ENCODE measurements at places on chromosomes 11 and 22.

- peak overlapping the region; percentile 11 for H3K4me3 ChIP-seq
- peaks cover 7% of the 10 kb centered on the region for H3K4me1 ChIP-seq
- H3K36me3 ChIP-seq, result no peaks in the 10 kb centered on the region
- no peak for DNase-seq
- H3K27ac ChIP-seq, result peak overlapping the region; percentile 61
Measured at GRCh38 chr11:75547617-75548058, 14.4 kb upstream of the SERPINH1 start.

DNA sequence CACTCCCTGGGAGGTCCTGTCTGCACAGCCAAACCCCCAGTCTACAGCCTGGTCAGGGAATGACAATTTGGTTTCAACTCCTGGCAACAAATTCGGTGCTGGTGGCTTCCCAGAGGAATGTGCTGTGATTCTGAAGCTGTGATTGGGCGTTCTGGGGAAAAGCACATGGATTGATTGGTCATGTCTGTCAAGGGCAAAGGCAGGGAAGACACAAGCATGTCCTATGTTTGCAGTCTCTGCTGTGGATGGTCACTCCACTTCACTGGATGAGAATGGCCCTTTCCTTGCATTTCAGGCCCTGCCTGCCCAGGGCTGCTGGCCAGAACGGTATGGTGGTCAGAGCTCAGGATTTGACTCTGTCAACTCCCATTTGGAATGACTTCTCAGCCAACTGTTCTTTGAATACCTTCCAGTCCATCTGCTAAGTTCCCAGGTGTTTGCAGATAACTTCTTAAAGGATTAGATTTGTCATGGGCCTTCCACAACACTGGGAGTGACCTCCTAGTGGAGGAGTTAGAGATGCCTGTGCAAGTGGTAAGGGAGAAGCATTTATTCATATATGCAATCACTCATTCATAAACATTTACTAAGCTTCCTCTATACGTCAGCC is 42.7 kb downstream of the SGSM1 start:
- no peak overlapping the region for H3K27ac ChIP-seq
- no peak for DNase-seq
- H3K36me3 ChIP-seq, result no peaks in the 10 kb centered on the region
- no peaks in the 10 kb centered on the region for H3K4me1 ChIP-seq
- H3K27me3 ChIP-seq, result peaks cover 35% of the 10 kb centered on the region

- no peaks in the 10 kb centered on the region for H3K4me1 ChIP-seq
- no peak for DNase-seq
- H3K4me3 ChIP-seq, result no peak overlapping the region
- no peak overlapping the region for H3K27ac ChIP-seq
- H3K27me3 ChIP-seq, result no peaks in the 10 kb centered on the region
- H3K36me3 ChIP-seq, result no peaks in the 10 kb centered on the region
Measured at GRCh38 chr11:119196833-119197483, 9.2 kb upstream of the CBL start.

- no peaks in the 10 kb centered on the region for H3K27me3 ChIP-seq
- no peak overlapping the region for H3K27ac ChIP-seq
- no peak for DNase-seq
Measured at GRCh38 chr11:67179892-67180490, 60.9 kb downstream of the KDM2A start.

DNA sequence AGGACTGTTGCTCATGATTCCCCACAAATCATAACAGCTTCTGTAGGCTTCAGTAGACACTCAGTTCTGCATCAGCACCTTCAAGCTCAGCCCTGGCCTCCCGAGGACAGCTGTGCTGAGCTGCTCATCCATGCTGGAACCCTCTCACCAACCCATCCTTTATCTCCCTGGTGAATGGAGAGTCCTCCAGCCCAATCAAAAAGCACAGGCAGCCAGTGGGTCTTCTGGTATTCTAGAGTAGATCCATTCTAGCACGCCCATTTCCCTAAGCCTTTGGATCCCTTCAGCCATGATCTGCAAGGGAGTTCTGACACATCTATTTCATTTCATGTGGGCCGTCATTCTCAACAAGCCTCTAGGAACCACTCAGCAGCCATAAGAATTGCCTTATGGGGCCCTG is 44.6 kb upstream of the SPATA19 start:
- no peaks in the 10 kb centered on the region for H3K36me3 ChIP-seq
- H3K27ac ChIP-seq, result no peak overlapping the region
- peaks cover 5% of the 10 kb centered on the region for H3K4me1 ChIP-seq
- H3K27me3 ChIP-seq, result peaks cover 23% of the 10 kb centered on the region
- no peak for DNase-seq
- no peak overlapping the region for H3K4me3 ChIP-seq

GRCh38 chr11:130765951-130766649 is 150.2 kb downstream of the SNX19 start:
- no peak for DNase-seq
- H3K27ac ChIP-seq, result no peak overlapping the region
- H3K4me1 ChIP-seq, result peaks cover 58% of the 10 kb centered on the region
- no peaks in the 10 kb centered on the region for H3K36me3 ChIP-seq

GRCh38 chr11:71251151-71251721 is 1.1 kb downstream of the SHANK2 start:
- H3K36me3 ChIP-seq, result peaks cover 2% of the 10 kb centered on the region
- H3K4me3 ChIP-seq, result peak overlapping the region; percentile 49
- H3K27me3 ChIP-seq, result peaks cover 56% of the 10 kb centered on the region

GRCh38 chr11:120546312-120547205 is 35.0 kb downstream of the GRIK4 start:
- H3K4me1 ChIP-seq, result peaks cover 42% of the 10 kb centered on the region
- H3K4me3 ChIP-seq, result no peak overlapping the region
- no peaks in the 10 kb centered on the region for H3K27me3 ChIP-seq
- peak; percentile 72 for DNase-seq
- H3K27ac ChIP-seq, result peak overlapping the region; percentile 98

GRCh38 chr11:92911478-92911877 is 58.0 kb upstream of the MTNR1B start:
- H3K27ac ChIP-seq, result no peak overlapping the region
- DNase-seq, result no peak
- no peaks in the 10 kb centered on the region for H3K36me3 ChIP-seq
- peaks cover 4% of the 10 kb centered on the region for H3K27me3 ChIP-seq
- no peak overlapping the region for H3K4me3 ChIP-seq

DNA sequence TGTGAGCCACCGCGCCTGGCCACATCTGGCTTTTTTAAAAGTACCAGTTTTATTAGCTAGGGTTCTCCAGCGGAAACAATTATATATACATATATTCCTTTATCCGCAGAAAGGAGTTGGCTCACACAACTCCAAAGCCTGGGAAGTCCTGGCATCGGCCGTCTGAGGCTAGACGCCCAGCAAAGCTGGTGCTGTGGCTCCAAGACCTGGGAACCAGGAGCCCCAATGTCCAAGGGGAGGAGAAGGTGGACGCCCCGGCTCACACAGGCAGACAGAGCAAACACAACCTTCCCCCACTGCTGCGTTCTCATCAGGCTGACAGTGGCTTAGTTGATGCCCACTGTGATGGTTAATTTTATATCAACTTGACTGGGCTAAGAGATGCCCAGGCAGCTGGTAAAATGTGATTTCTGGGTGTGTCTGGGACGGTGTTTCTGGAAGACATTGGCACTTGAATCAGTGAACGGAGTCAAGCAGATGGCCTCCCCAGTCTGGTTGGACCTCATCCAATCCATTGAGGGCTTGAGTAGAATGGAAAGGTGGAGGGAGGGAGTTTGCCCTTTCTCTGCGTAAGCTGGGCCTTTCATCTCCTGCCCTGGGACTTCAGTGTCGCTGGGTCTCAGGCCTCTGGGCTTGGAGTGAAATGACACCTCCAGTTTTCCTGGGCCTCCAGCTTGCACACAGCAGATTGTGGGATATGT is 904.4 kb downstream of the BRD1 start:
- H3K27me3 ChIP-seq, result peaks cover 30% of the 10 kb centered on the region
- H3K4me3 ChIP-seq, result no peak overlapping the region
- H3K27ac ChIP-seq, result no peak overlapping the region

GRCh38 chr11:74494916-74495315 is 1.4 kb upstream of the LIPT2 start:
- DNase-seq, result no peak
- H3K27me3 ChIP-seq, result no peaks in the 10 kb centered on the region
- H3K27ac ChIP-seq, result no peak overlapping the region
- no peak overlapping the region for H3K4me3 ChIP-seq
- H3K4me1 ChIP-seq, result peaks cover 13% of the 10 kb centered on the region

DNA sequence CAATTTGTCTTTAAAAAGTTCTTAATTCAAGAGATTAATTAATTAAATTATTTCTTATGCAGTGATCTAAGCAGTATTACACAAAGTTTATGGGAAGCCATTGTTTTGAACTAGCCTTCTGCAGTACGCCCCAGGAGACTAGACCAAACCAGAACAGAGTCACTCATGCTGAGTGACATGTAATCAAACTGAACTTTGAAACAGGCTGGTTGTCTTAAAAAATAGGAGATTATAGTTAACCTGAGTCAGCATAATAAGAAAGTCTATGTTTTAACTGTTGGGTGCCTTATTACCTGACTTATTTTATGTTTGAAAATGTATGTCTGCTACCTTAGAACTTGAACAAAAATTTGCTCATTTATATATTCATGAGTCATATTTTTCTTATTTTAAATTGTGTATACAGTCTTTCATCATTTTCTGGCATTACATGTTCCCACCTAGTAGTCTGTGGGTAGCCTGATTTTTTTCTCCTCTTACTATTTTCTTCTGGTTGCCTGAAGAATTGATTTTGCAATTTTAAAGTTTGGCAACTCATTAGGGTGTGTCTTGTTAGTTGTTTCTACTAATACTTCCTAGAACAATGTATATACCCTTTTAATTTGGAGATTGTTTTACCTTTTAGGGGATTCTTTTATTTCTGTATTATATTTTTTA is 161.4 kb downstream of the AASDHPPT start:
- H3K36me3 ChIP-seq, result no peaks in the 10 kb centered on the region
- DNase-seq, result no peak
- H3K4me3 ChIP-seq, result no peak overlapping the region
- H3K27me3 ChIP-seq, result peaks cover 14% of the 10 kb centered on the region
- H3K4me1 ChIP-seq, result peaks cover 3% of the 10 kb centered on the region

Measured in chondrocyte (in vitro differentiated cells).